Uterus (tissue), 4 donors: ENCODE measurements at places on chromosomes 12 and 14.

DNA sequence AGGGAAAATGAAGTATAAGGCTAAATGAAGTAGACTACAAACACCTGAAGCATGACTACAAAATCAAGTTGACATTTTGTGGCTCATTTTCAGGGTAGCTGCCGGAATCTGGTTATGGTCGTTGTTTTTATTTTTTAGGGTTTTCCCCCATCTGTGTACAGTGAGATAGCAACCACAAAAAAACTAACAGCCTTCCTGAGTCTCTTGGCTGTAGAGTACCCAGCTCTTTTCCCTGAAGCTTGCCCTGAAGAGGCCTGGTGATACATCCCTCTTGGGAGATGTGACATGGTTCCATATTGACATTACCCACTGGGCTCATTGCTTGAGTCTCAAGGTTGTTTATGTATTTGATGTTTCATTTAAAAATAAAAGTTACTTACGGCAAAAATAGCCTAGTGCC, 424.0 kb downstream of the ZFP36L1 start:
- H3K4me3 ChIP-seq = no peak overlapping the region
- DNase-seq = no peak
- H3K36me3 ChIP-seq = no peaks in the 10 kb centered on the region
- H3K27me3 ChIP-seq = no peaks in the 10 kb centered on the region

GRCh38 chr12:120614848-120615247, 25.6 kb upstream of the CABP1 start:
- no peak for DNase-seq
- H3K4me1 ChIP-seq = no peaks in the 10 kb centered on the region
- H3K27me3 ChIP-seq = no peaks in the 10 kb centered on the region
- no peak overlapping the region for H3K4me3 ChIP-seq

DNA sequence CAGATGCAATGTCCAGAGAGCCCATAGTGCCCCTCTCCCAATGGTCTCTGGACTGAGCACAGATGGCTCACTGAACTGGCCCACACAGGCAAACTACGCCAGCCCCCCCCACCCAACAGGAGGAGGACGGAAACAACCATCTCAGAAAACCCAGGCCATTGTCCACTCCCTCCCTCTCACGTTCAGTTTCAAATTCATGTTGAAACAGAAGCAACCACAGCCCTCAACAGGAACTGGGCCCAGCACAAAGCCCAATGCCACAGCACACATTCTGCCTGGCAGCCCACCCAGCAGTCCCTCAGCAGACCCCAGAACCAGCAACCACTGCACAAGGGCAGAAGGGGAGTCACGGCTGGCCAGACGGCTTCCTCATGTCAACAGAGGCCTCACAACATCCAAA, 10.6 kb downstream of the CCDC88C start:
- H3K27me3 ChIP-seq = no peaks in the 10 kb centered on the region
- no peaks in the 10 kb centered on the region for H3K4me1 ChIP-seq
- H3K27ac ChIP-seq = no peak overlapping the region
- H3K36me3 ChIP-seq = no peaks in the 10 kb centered on the region
- no peak for DNase-seq
- H3K4me3 ChIP-seq = no peak overlapping the region

DNA sequence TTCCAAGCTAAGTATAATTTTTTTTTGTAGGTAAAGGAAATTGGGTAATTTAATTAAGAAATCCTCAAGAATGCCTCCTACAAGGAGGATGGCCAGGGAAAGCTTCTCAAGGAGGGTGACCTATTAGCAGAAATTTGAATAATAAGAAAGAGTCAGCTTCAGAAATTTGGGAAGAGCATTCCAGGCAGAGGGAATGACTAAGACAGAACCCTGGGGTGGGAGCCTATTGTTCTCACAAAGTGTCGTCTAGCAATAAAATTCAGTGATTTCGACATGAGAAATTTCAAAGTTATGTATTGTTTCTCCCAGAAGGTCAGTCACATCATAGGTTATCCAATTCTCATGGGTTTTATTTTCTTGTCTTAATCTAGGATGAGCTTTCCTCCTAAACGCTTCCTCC, 1168.4 kb downstream of the AACS start:
- H3K36me3 ChIP-seq = no peaks in the 10 kb centered on the region
- H3K27ac ChIP-seq = no peak overlapping the region
- no peak overlapping the region for H3K4me3 ChIP-seq
- no peaks in the 10 kb centered on the region for H3K27me3 ChIP-seq

- H3K36me3 ChIP-seq = no peaks in the 10 kb centered on the region
- H3K4me3 ChIP-seq = no peak overlapping the region
- H3K27me3 ChIP-seq = no peaks in the 10 kb centered on the region
- no peak for DNase-seq
- H3K4me1 ChIP-seq = no peaks in the 10 kb centered on the region
Observed at GRCh38 chr14:65478017-65478416, 65.5 kb downstream of the FUT8 start.
